ENCODE measurements at places on chromosomes 16 and 17.

- DNase-seq = no peak
Observed at GRCh38 chr17:34051046-34051445, 204.0 kb upstream of the CCL2 start.

GRCh38 chr17:67632141-67632540, 85.6 kb upstream of the NOL11 start:
- DNase-seq = peak; percentile 11

DNA sequence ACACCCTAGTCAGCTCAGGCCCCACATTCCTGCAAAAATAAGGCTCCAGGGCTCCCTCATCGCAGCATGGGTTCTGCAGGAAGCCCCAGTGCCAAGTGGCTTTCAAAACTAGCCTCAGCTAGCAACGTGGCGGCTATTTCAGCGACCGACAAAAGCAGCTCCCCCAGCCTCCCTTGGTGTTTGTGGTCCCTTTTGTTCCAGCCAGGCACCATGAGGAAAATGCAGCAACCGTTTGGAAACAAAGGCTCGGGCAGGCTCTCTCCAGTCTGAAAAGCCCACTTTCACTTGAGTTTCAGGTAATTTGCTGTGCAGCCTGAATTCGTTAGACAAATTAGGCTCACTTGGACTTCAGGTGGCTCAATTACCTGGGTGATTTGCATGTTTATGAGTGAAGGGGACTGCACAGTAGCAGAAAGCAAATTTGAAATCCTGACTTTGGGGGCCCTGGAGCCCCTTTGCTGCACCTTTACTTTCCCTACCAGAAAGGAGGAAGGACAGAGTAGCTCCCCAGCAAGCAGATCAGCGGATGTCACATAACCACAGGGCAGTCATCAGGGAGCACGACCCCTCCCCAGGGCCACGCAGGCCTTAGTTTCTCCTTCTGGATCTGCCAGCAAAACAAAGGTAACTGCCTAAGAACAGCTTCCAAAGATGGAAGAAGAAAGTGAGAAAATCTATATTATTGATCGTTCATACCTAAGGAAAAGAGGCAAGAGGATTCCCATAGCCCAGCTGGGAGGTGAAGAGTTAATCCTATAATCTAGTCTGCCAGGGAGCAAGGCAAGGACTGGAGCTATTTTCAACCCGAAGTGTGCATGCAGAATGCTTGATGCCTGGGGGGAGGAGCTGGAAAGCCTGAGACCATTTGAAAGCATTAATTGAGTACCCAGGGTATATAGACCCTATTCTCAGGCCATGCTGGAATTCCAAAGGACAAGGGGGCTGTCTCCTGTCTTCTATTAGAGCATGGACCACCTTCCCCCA, 143.1 kb upstream of the SDK2 start:
- no peak for DNase-seq

- DNase-seq = peak; percentile 83
Observed at GRCh38 chr16:19589771-19590302, 34.3 kb downstream of the VPS35L start.

- no peak for DNase-seq
Observed at GRCh38 chr17:15503731-15504130, 36.3 kb upstream of the CDRT4 start.

Measured in fibroblast of skin of scalp (primary cell).